ENCODE measurements at places on chromosomes 3 and 15.
A peak's percentile ranks its signal among the peaks of the same experiment; 100 is the strongest.

GRCh38 chr15:57541805-57542504 lies 49.7 kb upstream of the MYZAP start:
- DNase-seq, result peak; percentile 44

GRCh38 chr3:187368251-187369088 lies at the start of gene RTP4:
TSS of gene RTP4 (plus strand) at chr3:187368385. CDS start at chr3:187368442, 57 bp downstream.
- DNase-seq, result peak; percentile 80

GRCh38 chr3:55486857-55487380 lies at the start of gene WNT5A:
TSS of gene WNT5A (minus strand) at chr3:55487306. CDS start at chr3:55486985, 321 bp downstream.
- DNase-seq, result no peak

GRCh38 chr3:183513046-183513706 lies 42.3 kb downstream of the KLHL6 start:
- no peak for DNase-seq

- DNase-seq, result no peak
These were observed 646.0 kb upstream of the CFAP20DC start for GRCh38 chr3:59695860-59696259.

GRCh38 chr3:88997260-88997659 lies 110.2 kb upstream of the EPHA3 start:
- no peak for DNase-seq

- DNase-seq, result no peak
These were observed 375.2 kb upstream of the SGO1 start for GRCh38 chr3:20561166-20561565.

DNA sequence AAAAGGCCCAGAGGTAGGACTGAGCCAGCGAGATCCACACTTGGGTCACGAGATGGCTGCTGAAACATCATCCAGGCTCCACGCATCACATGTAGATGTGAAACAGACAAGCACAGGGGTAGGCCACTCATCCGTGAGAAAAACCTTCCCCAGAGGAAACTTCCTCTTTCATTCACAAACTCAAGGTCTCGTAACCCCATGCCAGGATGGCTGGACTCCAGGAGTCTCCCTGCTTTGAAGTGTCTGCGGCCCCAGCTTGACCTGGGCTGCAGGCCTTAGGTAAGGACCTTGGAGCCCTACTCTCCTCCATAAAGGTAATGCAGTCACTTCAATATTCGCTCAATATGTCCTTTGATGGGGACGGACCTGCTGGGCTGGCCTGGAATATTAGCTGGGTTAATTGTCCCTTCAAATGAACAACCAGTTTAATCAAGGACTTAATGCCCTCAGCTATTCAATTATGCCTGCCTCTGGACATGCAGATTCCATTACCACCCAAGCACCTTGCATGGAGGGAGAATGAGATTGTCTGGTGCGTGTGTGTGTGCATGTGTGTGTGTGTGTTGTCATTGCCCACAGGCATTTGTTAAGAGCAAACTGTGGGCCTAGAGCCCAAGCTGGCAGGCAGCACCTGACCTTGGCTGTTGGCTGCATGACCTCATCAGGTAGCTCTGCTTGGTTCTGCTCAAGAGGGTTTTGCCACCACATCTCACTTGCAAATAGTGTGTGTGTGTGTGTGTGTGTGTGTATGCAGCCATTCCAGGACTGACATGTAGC lies 186.9 kb upstream of the TLE3 start:
- DNase-seq, result no peak

- no peak for DNase-seq
These were observed 2.0 kb upstream of the EFCC1 start for GRCh38 chr3:128999102-128999501.

DNA sequence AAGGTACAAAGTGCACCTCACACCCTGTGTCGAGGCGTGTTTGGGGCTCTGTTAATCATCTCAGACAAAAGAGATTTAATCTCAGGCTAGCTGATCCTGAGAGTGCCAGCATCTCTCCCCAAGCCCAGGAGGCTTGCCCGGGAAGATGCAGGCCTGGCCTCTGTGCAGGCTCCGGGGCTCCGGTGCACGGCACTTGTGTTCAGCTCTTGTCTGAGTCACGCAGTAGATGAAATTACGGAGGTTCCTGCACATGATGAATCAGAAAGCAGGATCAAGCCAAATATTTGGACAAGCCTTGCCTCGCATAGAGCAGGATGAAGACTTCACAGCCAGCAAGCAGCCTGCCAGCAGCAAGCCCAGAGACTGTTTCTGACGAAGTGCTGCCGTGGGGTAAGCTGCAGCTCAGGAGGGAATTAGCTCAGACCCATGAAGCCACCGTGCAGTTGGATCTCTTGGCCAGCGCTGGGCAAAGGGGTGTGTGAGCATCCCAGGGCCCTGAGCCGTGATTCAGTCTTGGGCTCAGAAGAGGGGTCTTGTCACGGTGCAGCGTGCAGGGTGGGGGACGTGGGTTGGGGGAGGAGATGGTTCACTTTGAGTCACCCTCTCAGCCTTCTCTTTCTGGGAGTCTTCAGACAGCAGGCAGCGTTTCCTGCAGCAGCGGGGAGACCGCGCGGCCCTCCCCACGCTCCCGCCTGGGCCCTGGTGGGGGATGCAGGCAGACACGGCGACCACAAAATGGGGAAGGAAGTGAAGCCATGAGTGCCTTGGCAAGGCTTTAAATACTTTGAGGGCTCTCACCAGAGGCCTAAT lies 89.2 kb upstream of the MEF2A start:
- DNase-seq, result peak; percentile 32

All from midbrain (tissue), 1 donor.